GM12865 (cell line): ENCODE measurements at places on chromosomes 4 and X.

DNA sequence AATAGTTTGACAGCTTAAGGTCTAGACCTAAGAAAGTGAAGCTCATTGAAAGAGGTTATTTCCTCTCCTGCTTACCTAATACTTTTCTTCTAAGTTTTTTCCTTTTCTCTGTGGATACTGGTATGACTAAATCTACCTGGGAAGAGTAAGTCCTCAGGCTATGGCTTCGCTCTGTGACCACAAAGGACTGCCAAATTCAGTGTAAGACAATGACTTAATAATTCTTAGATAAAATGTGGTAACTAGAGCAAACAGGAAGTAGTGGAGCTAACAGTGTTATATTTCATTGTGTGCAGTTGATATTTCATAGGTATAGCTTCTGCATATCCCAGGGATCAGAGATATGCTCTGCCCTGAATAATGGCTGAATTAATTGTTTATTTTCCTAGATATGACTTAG is 418.9 kb downstream of the CCSER1 start:
- no peak for DNase-seq

GRCh38 chr4:55635741-55636655 is at the start of gene NMU:
NMU (minus strand) TSS chr4:55636298; CDS start chr4:55636192, 106 bp downstream.
- peak; percentile 60 for DNase-seq

DNA sequence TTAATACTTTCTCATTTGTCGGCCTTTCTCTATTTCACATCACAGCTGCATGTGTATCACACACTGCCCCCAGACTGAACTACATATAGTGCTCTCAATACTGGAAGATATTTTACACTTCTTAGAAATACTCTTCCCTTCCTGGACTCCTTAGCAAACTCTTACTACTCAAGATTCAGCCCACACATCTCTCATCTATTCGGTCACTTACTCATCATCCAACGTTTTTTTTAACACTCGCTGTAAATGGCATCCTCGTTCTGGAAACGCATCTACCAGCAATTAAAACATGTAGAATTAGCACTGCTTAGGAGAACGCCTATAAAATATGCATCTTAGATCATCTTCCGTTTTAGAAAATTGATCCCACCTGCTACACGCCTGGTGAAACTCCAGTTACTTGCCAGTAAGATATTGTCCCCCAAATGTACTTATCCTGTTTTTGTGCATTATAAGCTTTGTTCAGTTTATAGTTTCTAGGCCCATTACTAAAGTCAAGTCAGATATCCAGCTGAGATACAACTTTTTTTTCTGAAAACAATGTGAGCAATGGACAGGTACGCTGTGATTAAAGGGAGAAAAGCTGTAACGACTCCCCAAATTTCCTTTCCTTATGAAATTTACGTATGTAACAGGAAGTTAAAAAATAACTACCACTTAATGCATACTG is 1.0 kb downstream of the LRP2BP start:
- DNase-seq = no peak

GRCh38 chr4:3354455-3354811 is 61.6 kb downstream of the RGS12 start:
- DNase-seq = no peak

DNA sequence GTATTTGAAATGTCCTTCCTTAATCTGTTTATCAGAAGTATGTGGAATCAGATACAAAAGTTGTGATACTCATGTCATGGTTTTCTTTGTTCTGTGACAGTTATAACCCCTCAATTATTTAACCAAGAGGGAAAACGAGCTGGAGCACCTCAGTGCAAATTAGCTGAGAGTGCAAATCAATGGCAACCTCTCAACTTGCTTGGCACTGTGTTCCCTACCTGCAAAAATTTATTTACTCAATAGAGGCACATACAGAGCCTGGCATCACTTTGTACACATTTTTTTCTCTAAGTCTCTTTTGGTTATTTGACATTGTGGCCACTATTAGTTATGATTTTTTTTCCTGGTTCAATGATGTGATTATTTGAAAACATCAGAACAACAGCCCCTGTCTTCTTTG is 186.2 kb downstream of the STIM2 start:
- no peak for DNase-seq
